ENCODE measurements at places on chromosomes 1 and 21. TPM values are rescaled to one million over a fixed set of nuclear protein-coding genes. Genes with fewer than 3 reads are reported as not detected.

- DNase-seq = no peak
Observed at GRCh38 chr1:244439391-244440032, 12.2 kb downstream of the ADSS2 start.

DNA sequence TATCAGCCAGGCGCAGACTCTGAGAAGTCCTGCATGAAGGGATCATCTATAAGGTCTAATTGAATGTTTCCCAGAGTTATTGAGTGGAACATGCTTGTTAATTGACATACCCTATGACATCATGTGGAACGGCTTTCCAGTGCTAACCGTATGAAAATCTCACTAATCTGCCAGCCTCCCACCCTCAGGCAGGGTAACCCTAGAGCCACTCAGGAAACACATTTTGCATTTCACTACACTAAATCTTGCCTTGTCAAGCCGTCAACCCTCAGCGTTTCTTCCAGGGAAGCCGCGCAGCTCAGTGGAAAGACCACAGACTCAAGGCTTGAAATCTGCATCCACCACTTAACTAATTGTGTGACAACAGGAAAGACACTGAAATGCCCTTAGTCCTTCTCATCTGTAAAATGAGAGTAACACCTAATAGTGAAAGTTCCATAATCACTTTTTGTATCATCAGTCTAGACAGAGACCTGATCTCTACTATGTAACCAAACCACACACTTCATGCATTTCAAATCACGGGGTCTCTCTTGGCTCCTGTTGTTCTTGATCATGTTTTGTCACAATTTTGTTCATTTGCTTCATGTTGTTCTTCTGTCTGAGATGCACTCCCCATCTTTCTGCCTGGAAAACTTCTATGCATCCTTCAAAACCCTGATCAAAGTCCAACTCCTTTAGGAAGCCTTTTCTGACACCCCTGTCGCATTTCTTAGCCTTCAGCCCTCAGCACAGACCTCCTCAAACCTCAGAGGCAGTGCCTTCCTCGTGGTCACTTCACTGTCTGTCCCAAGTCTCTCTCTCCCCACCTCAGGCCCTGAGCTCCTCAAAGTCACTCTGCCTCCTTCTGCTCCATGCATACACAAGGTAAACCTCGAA, 246.5 kb downstream of the TOMM20 start:
- DNase-seq = no peak

- no peak for DNase-seq
Observed at GRCh38 chr1:200653022-200653462, 16.7 kb downstream of the DDX59 start.

DNA sequence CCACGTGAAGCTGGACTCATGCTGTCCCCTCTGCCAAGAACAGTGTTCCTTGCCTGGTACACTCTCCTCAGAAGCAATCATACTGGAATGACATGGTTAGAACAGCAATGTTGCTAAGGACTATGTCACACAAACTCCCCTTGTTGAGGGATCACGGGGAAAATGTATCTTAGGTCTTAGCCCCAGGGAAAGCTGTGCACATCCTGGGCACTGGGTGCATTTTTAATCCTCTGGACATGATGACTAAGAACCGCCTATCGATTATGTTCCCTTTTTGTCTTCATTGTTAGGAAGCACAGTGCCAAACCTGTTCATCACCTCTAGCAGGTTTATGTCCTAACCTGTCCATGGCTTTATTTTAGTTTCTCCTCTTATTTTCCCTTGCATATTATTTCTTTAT, 115.1 kb downstream of the HIVEP3 start:
- no peak for DNase-seq

GRCh38 chr1:67611846-67612245, 73.2 kb upstream of the GADD45A start:
- DNase-seq = no peak

- DNase-seq = no peak
Observed at GRCh38 chr1:80891871-80892270, 908.9 kb upstream of the ADGRL2 start.

- DNase-seq = no peak
Observed at GRCh38 chr1:226862890-226863289, 7.5 kb upstream of the PSEN2 start.

DNA sequence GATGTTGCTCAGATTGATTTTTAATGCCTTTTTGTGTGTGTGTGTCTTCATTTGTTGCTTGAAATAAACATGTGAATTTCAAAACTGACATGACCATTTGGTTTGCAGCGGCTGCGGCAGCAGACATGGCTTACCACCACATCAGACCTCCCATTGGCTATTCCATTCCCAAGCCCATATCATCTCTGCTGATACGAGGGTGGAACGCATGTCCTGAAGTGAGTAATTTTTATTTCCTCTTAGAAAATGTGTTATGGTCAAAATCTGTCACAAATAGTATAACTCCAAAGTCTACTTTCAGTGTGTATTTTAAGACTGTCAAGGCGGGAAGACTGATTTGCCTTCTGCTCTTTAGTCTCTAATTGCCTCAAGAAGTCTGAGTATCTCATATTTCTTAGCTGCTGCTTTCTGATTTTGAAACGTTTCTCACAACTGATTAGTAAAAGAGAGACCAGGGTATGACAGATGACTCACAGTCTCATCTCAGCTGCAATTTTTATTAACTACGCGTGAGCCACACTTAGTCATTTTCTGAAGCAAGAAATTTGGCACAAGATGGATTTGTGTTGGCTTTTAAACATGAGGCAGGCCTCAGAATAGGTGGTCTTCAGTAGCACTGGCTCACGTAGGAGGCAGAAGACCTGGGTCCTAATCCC, 49.0 kb downstream of the LRRC53 start:
- DNase-seq = no peak

DNA sequence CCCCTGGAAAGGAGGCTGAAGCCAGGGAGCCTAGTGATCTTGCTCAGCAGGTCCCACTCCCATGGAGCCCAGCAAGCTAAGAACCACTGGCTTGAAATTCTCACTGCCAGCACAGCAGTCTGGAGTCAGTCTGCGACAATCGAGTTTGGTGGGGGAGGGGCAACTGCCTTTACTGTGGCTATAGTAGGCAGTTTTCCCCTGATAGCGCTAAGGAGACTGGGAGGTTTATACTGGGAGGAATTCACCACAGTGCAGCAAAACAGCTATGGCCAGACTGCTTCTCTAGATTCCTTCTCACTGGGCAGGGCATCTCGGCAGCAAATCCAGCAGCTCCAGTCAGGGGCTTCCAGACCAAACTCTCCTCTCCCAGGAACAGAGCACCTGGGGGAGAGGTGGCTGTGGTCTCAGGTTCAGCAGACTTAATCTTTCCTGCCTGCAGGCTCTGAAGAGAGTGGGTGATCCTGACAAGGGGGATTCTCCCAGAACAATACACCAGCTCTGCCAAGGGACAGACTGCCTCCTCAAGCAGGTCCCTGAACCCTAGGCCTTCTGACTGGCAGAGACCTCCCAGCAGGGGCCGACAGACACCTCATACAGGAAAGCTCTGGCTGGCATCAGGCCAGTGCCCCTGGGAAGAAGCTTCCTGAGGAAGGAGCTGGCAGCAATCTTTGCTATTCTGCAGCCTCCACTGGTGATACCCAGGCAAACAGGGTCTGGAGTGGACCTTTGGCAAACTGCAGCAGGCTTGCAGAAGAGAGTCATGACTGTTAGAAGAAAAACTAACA, 548.5 kb upstream of the NEGR1 start:
- no peak for DNase-seq

DNA sequence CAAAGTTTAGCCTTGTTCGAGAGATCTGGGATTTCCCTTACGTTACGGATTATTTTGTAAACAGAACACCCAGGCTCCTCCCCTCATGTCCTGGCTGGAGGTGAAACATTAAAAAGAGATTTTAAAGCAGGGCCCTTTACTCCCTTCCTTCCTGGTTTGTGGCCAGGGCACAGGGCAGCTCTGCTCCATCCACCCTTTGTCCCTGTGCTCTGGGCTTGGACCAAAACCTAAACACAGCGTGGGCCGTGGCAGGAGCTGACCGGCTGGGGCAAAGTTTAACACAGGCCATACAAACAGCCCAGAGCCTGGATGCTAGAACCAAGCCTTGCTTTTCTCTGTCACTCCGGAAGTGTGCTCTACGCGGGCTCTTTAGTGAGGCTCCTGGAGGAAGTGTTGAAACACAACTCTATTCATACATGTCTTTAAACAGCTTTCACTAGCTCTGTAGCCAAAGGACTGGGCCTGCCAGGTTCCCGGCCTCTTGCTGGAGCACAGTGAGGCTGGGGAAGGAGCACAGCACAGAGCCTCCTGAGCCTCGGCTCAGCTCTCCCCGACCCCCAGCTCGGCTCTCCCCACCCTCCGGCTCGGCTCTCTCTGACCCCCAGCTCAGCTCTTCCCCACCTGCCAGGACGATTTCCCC, 84.7 kb downstream of the PDE9A start:
- no peak for DNase-seq

DNA sequence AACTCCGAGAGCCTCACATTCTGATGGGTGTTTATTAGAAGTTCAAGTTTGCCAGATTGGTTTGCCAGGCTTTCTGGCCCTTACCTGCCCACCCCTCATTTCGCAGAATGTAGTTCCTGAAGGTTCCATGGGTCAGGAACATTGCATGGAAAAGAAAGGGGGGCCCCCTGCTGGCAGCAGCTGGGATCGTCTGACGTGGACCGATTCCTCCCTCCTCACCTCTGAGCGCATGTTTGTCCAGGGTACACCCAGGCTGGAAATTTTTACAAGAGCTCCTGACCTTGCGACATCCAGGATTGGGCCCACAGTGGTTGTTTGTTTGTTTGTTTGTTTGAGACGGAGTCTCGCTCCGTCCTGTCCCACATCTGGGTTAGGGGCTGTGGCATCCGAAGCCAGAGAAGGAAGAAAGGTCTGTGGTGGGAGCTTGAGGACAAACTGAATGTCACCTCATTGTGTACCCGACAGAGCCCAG, 126.0 kb upstream of the TMEM51 start:
- no peak for DNase-seq

DNA sequence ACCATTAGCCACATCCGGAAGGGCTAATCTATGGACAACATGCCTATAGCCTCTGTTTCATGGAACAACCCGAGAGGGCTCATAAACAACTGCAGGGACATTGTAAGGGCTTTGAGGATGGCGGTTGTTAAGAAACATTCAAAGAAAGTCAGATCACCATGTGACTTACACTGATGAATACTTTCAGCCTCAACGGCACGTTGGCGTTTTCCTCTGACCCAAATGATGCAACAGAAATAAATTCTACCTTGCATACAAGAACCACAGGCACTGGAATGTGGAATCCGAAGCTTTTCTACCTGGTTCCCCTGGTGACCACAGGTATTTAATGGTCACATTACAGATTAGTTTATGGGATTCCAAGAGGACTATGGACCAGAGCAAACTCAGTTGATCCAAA, 107.0 kb downstream of the CLIC6 start:
- DNase-seq = no peak

DNA sequence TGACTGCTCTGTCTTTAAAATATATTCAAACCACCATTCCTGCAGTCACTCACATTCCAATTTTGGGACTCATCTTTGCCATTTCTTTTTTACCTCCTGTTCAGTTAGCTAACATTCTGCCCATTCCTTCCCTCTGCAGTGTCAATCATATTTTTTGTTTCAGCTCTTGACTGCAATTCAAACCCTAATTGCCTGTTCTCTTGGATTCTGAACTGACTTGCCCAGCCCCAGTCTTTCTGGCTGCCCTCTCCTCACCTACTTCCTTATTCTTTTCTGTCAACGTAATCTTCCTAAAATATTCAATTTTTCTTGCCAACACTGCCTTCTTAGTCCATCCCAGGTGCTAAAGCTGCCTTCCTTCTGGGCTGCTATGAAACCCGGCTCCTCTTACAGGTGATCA, 6.1 kb downstream of the PRDM2 start:
- DNase-seq = no peak

GRCh38 chr1:10211805-10212410, 1.5 kb downstream of the KIF1B start:
- no peak for DNase-seq

- no peak for DNase-seq
Observed at GRCh38 chr1:13543451-13544220, 29.8 kb upstream of the LRRC38 start.

- no peak for DNase-seq
Observed at GRCh38 chr1:16459352-16459925, 18.9 kb downstream of the NECAP2 start.

DNA sequence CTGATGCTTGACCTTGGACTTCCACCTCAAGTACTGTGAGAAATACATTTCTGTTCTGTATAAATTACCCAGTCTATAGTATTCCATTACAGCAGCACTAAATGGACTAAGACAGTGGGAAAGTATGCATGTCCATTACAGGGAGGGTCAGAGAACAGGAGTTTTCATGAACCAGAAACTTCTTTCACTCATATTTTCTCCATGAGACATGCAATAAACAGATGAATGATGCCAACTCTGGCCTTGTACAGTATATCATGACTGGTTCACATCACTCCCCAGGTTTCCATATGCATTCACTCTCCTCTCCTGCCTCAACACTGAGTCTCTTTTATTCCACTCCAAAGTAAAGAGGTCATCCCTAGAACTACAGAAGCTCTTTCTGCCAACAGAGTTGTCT, 4.5 kb upstream of the IFI16 start:
- DNase-seq = no peak

DNA sequence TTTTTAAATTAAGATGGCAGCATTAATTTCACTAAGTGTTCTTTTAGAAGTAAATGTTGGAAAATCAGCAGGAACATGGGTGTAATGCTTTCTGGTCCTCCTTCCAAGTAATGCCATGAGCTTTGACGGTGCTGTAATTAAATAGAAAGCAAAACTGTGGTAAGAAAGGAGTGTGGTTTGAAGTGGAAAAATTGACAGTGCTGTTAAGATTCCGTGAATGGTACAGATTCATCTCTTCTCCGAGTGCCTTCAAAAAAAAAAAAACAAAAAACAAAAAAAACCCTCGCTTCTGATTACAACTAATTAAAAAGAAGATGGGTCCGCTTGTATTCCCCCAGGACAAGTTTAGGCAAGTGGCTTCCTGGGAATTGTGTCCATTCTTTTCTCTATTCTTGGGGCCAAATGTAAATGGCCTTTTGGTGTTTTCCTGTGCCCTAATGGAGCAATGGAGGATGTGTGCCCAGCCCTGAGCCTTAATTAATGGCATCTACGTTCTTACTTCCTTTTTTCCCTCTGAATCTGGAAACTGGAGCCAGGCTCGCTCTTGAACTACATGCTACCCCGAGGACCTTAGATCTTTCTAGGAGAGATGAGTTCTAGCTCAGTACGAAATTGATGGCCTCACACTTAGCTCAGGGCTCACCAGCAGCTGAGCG, 5.1 kb downstream of the LMO4 start:
- no peak for DNase-seq

HPDL gene
- 4.5 TPM for total RNA-seq

ZYG11A gene
- 0.22 TPM for total RNA-seq

PRKAB2 gene
- 9.7 TPM for total RNA-seq

SLAMF8 gene
- 0.49 TPM for total RNA-seq

CA6 gene
- total RNA-seq = not detected

CYP4Z1 gene
- 1.4 TPM for total RNA-seq

SPATA46 gene
- not detected for total RNA-seq

CFHR2 gene
- not detected for total RNA-seq

DNAJC16 gene
- 12.3 TPM for total RNA-seq

Data from esophagus squamous epithelium (tissue), 5 donors.